ENCODE measurements at places on chromosomes 2 and 18. TPM values are rescaled to one million over a fixed set of nuclear protein-coding genes. Genes with fewer than 3 reads are reported as not detected.

- peaks cover 3% of the 10 kb centered on the region for H3K27me3 ChIP-seq
- H3K27ac ChIP-seq, result no peak overlapping the region
- H3K4me3 ChIP-seq, result no peak overlapping the region
- DNase-seq, result no peak
- H3K4me1 ChIP-seq, result no peaks in the 10 kb centered on the region
These were observed 177.9 kb downstream of the CYRIA start for GRCh38 chr2:16487686-16488085.

Gene AGXT
- not detected for total RNA-seq

- no peak for DNase-seq
- no peak overlapping the region for H3K4me3 ChIP-seq
- peaks cover 14% of the 10 kb centered on the region for H3K4me1 ChIP-seq
- H3K27ac ChIP-seq, result peak overlapping the region; percentile 28
- peaks cover 7% of the 10 kb centered on the region for H3K36me3 ChIP-seq
- peaks cover 4% of the 10 kb centered on the region for H3K27me3 ChIP-seq
These were observed 19.9 kb downstream of the SIGLEC15 start for GRCh38 chr18:45845410-45845809.

Gene CNTNAP5
- not detected for total RNA-seq

Gene SYT4
- not detected for total RNA-seq

GRCh38 chr2:102522162-102522561, 49.1 kb downstream of the SLC9A4 start:
- H3K4me3 ChIP-seq, result no peak overlapping the region
- H3K4me1 ChIP-seq, result no peaks in the 10 kb centered on the region
- no peaks in the 10 kb centered on the region for H3K36me3 ChIP-seq
- no peak overlapping the region for H3K27ac ChIP-seq
- H3K27me3 ChIP-seq, result no peaks in the 10 kb centered on the region
- no peak for DNase-seq

Gene NAT8
- not detected for total RNA-seq

All from activated CD8-positive, alpha-beta T cell treated with anti-CD3 and anti-CD28 coated beads for 36 hours (primary cell).